ENCODE measurements at places on chromosomes 7 and 10. TPM values are rescaled to one million over a fixed set of nuclear protein-coding genes. Genes with fewer than 3 reads are reported as not detected.

LOXL4 gene
- 2.0 TPM for polyA plus RNA-seq

GOLGA7B gene
- 1.5 TPM for polyA plus RNA-seq

PLCE1 gene
- 10.7 TPM for polyA plus RNA-seq

LIPM gene
- not detected for polyA plus RNA-seq

UCN3 gene
- 0.11 TPM for polyA plus RNA-seq

PRR15 gene
- polyA plus RNA-seq, result 1.9 TPM

VTI1A gene
- polyA plus RNA-seq, result 16.7 TPM

HKDC1 gene
- 24.0 TPM for polyA plus RNA-seq

SPDYE18 gene
- polyA plus RNA-seq, result not detected

AOC1 gene
- not detected for polyA plus RNA-seq

ASAH2B gene
- 4.9 TPM for polyA plus RNA-seq

DNA sequence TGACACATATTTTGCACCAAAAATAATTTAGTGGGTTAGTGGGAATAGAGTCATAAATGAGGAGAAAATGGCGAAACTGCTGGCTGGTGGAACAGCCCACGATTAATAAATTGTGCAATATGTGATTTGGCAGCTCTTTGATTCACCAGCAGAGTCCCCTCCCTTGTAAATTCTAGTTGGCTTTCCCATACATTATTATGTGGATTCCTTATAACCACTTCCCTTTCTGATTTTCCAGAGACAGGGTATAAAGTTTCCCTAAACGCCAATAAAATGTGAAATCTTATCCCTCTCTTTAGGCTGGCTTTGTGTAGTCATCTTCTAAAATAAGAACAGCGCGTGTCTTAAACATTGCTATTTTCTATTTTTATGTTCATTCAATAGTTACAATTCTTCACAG lies 149.4 kb upstream of the FERD3L start:
- no peak for DNase-seq

DNA sequence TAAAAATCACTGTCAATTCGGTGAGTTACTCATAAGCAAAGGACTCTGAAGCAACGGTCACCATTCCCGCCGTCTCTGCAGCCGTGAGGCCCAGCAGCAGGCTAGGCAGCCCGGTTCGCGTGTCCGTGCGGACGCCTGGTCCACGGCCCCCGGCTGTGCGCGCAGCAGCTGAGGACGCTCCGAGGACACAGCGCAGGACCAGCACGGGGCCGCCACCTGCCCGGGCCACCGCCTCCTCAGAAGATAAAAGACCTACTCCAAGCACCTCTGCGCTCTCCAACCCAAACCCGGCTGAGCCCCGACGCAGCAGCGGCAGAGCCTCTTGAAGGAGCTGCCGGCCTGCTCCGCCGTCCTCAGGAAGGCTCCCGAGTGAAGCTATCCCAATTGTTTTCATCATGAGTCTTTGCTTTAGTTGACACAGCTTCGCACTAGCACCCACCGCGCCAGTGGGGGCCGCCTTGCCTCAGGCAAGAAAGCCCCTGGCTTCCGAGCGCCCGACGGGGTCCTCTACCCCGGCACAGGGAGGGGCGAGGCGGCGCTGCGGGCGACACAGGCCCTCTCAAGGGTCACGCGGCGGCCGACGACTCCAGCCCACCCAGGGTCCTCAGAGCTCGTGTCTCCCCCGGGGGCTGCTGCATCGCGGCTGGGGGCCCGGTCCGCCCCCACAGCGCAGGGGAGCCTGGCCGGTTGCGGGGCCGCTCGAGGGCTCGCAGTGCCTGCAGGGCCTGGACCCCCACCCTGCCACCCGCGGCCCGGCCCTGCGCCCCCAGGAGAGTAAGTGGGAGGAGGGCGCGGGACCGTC lies 16.9 kb upstream of the GPR146 start:
- DNase-seq, result peak; percentile 31

GRCh38 chr7:111730476-111731300 lies 168.4 kb upstream of the IMMP2L start:
- peak; percentile 73 for DNase-seq

DNA sequence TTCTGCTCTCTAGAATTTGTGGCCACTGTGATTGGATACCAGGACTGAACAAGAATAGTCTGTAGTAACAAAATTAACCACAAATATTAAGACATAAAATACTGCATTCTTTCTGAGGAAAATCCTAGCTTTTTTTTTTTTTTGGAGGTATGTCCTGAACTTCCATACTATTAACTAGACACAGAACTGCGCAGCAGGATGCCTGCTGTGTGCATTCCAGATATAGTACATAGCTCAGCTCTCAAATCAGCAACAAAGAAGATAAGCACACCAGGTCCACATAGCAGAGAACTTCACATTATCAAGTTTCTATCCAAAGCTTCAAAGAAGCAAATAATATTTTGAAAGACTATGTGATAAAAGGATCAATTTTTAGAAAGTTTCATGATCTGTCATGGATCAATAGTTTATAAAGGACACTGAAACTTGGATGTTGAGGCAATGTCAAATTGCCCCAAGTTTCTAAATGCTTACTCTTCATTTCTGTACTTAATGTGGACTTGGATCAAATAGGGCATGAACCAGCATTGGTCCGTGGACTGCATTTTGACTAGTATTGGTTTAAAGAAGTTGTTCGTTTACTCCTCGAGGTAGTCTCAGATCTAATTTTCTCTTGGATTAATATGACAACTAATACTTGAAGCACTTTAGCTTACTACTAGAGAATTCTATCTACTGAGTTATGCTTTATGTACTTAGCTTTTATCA lies 15.4 kb downstream of the NAMPT start:
- no peak for DNase-seq

DNA sequence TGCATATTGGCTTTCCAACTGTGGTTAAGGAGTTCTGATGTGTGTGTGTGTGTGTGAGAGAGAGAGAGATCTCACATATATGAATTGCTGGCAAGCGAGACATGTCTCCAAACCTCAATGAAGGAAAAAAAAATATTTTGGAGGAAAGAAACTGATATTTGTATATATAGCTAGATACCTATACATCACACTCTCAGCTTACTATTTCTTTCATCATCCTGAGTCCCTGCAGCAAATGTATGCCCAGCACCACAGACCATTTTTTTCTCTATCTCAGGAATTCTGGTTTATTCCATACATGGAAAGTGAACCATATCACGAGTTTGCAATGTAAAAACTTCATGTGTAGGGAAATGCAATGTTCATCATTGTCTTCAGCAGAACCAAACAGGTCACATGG lies 68.9 kb downstream of the MTERF1 start:
- no peak for DNase-seq

DNA sequence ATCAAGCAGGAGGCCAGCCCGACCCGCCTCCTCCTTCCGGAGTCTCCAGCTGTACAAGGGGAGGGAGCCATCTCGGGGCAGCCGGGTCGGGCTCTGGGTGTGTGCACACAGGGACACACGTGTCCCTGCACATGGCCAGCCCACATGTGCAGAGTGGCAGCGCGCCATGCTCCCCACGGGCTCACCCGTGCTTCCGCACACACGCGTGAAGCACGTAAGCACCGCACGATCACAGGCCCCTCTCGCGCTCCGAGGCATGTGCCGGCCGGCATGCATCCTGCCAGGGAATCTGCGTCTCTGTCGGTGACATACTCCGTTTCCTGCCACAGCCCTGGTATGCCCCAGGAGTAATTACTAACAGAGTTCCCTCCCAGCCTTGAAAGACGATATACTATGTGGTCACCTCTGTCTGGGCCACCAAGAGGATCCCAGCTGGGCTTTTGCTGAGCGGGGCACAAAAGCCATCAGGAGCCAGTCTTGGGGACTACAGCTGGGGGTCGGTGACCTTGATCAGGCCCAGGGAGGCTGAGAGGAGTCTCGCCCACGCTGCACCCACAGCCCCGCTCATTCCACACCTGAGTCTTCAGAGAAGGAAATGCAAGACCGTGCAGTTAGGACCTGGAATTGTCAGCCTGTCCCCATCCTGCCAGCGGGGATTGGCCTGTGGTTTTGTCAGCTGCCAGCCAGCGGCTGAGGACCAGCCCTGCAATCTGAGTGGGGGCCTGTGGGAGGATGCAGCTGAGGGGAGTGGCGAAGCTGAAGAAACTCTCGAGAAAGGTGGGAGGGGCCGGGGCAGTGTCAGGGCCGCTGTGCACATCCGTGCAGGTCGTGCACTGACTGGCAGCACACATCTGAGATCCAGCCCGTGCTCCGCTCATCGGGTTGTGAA lies 11.0 kb upstream of the LFNG start:
- no peak for DNase-seq

- no peak for DNase-seq
These were observed 17.1 kb downstream of the CPA5 start for GRCh38 chr7:130361681-130362080.

DNA sequence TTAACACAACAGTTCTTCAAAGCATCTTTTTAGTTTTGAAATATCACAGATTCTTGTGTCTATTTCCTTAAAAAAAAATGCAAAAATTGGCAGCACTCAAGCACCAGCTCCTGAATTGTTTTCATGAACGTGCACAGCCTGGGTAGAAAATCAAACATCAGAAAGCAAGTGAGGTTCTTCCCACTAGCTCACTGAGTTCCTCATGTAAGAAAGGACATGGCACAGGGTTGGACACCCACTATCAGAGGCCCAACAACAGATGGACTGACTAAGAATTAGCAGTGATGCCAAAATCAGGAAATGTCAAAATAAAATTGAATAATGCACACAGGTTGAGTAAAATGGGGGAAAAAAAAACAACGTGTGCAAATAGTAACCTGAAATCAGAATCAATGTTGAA lies 146.8 kb downstream of the PCLO start:
- no peak for DNase-seq

GRCh38 chr7:36188266-36188665 lies 35.2 kb downstream of the EEPD1 start:
- no peak for DNase-seq

DNA sequence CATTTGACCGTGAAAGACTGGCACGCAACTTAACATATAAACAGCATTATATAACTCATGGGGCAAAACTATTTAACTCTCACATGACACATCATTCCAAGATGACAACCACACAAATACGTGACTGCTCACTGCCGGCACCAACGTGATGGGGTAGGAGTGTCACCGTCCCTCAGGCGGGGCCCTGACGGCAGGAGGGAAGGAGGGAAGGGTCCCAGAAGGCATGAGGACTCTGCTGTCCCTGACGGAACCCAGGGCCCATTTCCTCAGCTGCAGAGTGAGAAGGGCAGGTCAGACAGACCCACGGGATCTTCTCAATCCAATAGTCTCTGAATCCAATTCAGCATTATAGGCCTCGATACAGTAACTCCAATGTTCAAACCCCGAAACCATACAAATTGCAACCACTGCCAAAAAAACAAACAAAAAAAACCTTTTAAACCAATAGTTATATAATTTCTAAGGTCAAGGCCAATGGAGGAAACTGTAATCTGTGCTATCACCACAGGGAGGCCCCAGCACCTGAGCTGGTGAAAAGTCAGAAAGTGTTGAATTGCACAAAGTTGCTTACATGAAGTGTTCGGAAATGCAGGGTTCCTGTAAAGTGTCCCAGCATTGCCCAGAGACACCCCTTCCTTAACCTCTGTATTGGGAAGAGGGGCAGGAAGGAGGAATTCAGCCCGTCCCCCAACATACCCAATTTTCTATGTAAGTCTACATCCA lies 137.4 kb downstream of the TNS3 start:
- DNase-seq, result peak; percentile 35

- peak; percentile 36 for DNase-seq
These were observed 2.0 kb downstream of the ANLN start for GRCh38 chr7:36391436-36392198.

- no peak for DNase-seq
These were observed 48.6 kb downstream of the DGKI start for GRCh38 chr7:137798073-137798763.

DNA sequence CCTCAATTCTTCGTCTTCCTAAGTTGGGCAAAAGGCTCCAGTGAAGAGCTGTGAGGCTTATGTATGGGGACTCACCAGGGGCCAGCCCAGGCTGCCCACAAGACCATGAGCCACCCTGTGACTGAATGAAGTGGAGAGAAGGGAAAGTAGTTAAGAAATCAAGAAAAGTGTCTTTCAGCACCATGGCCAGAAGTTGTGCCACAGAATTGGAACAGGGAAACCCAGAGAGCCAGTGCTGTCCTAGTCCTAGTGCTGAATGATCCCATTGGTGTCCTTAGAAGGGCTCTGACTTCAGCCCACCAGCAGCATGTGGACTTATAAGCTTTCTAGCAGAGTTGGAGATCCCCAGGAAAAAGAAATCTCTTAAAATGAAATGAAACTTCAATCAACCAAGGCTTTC lies 37.0 kb upstream of the CCSER2 start:
- DNase-seq, result no peak

GRCh38 chr10:133159611-133159949 lies 439 bp upstream of the KNDC1 start:
- DNase-seq, result no peak

DNA sequence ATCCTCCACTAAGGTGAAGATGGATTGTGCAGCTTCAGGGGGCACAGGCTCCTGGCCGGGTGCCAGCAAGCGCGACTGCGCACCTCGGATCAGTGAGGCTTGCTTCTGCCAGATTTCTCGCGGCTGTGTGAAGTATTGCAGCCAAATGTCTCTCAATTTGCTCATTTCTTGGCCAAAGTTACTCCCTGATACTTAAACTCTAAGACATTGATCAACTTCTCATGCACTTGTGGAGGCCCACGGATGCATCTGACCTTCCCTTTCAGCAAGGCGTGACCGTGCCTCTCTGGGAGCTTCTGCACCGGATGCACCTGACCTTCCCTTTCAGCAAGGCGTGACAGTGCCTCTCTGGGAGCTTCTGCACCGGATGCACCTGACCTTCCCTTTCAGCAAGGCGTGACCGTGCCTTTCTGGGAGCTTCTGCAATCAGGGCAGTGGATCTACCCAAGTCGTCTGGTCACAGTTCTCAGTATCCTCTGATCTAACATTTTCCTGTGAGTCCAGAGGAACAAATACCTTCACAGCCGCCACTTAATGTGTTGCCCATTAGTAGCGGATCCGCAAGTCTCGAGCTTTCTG lies 248.3 kb downstream of the ADARB2 start:
- DNase-seq, result no peak

GRCh38 chr7:130971297-130971696 lies 237.3 kb upstream of the KLF14 start:
- DNase-seq, result no peak

- DNase-seq, result no peak
These were observed 101.9 kb downstream of the LRRN3 start for GRCh38 chr7:111192614-111193413.

DNA sequence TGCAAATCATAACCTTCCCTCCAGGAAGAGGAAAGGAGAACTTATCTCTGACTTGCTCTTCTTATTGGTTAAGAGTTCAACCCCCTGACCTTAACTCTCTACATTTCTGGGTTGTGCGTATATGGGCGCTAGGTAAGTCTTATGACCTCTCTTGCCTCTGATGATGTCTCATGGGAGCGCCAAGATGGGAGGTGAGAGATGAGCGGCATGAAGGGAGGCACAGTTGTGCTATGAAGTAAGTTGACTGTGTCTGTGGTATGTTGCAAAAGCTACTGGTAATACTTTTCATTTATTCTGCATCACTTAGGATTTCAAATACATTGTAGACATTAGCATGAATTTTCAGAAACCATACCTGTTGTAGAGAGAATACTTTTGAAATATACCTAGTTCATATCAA lies 59.0 kb downstream of the EXOC6 start:
- no peak for DNase-seq

DNA sequence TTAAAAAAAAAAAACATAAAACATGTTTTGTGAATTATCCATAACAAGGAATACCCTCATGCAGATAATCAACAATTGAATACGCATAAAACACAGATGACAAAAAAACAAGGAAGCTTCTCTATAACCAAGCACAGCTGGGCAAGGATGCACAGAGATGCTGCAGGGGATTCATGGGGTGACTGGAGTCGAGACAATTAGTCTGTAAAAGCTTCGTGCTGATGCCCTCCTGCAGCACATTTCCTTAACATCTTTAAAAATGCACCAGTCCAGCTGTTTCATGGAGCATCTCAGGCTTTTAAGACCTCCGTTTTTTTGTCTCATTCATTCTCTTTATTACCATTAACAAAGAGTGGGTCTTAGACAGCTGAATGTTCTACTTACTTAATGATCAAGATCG lies 794.0 kb upstream of the C7orf33 start:
- DNase-seq, result no peak
